ENCODE measurements at places on chromosomes 11 and 22. TPM values are rescaled to one million over a fixed set of nuclear protein-coding genes. Genes with fewer than 3 reads are reported as not detected.

GRCh38 chr11:61652135-61652534 lies 28.1 kb upstream of the DAGLA start:
- DNase-seq = no peak

- no peak for DNase-seq
Observed at GRCh38 chr22:37781434-37782059, 26.2 kb upstream of the GCAT start.

DNA sequence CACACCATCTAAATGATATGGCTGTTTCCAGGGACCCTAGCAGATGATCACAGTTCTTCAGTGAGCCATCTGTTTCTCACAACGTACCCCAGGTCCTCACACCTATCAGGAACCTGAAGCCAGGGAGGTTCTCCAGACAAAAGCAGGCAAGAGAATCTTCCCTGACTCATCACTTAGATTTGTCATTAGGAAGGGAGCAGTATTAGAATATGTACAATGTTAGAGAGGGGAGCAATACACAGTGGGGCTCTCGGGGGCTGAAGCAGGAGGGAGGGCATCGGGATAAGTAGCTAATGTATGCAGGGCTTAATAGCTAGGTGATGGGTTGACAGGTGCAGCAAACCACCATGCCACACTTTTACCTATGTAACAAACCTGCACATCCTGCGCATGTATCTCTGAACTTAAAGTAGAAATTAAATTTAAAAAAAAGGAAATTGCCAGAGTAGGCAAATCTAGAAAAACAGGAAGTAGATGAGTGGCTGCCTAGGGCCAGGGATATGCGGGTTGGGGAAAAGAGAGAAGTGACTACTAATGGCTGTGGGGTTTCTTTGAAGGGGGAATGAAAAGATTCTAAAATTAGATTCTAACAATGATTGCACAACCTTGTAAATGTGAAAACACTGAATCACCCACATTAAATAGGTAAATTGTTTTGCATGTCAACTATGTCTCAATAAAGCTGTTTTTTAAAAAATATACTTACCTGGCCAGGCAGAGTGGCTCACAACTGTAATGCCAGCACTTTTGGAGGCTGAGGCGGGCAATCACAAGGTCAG lies 14.4 kb downstream of the C22orf42 start:
- no peak for DNase-seq

GRCh38 chr11:117980280-117980679 lies 5.9 kb upstream of the IL10RA start:
- no peak for DNase-seq

DNA sequence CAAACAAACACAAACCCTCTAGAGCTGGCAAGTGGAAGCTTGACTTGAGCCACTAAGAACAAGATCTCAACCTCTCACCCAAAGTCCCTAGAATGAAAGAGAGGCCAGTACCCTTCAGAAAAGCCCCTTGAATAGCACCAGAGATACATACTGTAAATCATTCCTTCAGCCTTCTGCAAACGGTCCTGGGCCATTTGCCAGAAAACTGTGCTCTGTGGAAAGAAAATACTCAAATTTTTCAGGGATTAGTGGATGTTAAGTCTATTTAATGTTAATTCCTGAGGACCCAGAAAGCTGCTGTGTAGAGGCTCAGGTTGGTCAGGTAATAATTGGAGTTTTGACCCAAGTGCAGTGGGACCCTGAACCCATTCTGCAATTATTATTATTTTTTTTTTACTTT lies 16.9 kb downstream of the SERPINH1 start:
- DNase-seq = no peak

Gene ATXN10
- polyA plus RNA-seq = 338 TPM

Gene ARHGAP20
- polyA plus RNA-seq = 5.1 TPM

Gene C1QTNF5
- polyA plus RNA-seq = 30.5 TPM

Measured in renal cortex interstitium (tissue), 15 donors.